ENCODE measurements at places on chromosomes 11 and 22.

DNA sequence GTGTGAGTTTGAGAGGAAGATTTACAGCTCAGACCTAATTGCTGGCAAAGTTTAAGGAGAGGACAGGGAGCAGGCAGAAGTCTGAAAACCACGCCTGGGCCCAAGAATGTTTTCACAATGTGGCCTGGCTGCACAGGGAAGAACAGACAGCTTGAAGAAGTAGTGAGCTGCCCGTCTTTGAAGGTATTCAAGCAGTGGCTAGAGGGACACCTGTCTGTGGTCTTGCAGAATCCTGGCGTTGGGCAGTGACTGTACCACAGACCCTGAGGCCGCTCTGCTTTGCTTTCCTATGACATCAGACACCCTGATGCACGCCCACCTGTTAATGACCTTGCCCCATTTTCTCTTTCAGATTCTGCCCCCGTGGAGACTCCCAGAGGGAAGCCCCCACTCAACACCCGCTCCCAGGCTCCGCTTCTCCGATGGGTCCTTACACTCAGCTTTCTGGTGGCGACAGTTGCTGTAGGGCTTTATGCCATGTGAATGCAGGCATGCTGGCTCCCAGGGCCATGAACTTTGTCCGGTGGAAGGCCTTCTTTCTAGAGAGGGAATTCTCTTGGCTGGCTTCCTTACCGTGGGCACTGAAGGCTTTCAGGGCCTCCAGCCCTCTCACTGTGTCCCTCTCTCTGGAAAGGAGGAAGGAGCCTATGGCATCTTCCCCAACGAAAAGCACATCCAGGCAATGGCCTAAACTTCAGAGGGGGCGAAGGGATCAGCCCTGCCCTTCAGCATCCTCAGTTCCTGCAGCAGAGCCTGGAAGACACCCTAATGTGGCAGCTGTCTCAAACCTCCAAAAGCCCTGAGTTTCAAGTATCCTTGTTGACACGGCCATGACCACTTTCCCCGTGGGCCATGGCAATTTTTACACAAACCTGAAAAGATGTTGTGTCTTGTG is 6.6 kb upstream of the MCM5 start:
- no peak for DNase-seq

DNA sequence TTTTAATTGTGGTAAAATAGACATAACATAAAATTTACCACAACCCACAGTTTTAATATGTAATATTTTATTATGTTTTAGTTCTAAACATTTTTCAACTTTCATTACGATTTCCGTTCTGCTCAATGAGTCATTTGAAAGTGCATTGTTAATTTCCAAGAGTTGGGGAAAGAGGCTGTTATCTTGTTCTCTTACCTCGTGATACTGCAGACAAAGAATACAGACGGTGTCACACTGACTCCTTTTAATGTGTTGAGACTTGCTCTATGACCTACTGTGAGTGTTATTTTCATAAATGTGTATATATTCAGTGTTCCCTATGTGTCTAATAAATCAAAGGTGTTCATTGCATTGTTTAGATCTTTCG is 10.8 kb upstream of the RAC2 start:
- no peak for DNase-seq

DNA sequence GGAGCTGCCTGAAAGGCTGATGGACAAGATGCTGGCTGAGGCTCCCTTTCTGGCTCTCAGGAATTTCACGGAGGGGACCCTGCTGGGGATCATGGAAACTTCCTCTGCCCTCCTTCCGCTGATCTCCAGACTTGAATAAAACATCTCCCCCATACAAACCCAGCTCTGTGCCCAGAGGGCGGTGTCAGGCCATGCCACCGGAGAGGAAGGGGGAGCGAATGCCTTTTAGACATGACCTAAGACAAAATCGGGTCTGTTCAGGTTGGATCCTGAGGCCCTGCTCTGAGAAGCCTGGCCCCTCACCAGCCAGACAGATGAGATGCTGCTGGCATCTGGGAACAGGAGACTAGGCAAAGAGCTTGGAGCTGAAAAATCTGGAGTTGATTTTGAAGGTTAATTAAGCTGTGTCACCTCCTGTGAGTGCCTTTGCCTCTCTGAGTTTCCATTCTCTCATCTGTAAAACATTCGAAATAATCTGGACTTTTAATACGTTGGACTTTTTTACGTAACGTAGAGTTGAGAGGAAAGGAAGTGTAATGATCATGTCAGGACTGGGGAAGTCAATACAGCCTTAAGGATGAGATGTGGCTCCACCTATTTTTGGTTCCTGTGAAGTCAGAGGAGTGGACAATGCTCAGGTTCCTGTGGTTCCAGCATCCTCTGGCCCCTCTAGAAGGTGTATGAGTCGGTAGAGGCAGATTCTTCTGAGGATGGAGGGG is 163.6 kb downstream of the ST3GAL4 start:
- no peak for DNase-seq

GRCh38 chr11:36280531-36280930 is 8.7 kb downstream of the COMMD9 start:
- DNase-seq: no peak

GRCh38 chr11:99632969-99633368 is 612.2 kb downstream of the CNTN5 start:
- no peak for DNase-seq

GRCh38 chr11:45450189-45450588 is 164.0 kb upstream of the SYT13 start:
- no peak for DNase-seq

DNA sequence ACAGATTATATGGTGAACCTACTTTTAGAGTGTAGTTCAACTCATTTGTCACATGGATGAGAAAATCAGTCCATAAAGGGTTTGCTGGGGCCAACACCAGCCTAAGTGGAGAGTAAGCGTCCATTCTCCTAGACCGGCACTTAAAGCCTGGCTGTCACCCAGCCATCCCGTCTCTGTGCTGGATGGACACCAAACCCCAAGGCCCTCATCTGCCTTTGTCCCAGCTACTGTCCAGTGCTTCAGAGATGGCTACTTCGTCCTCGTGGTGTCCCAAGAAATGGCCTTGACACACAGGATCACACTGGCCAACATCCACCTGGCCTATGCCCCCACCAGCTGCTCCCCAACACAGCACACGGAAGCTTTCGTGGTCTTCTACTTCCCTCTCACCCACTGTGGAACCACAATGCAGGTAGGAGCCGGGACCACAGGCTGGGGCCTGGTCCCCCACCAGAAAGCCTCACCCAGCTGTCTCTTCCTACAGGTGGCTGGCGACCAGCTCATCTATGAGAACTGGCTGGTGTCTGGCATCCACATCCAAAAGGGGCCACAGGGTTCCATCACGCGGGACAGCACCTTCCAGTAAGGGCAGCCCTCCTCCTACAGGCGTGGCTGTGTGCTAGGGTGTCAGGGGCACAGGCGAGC is 3.5 kb downstream of the ZP1 start:
- no peak for DNase-seq

DNA sequence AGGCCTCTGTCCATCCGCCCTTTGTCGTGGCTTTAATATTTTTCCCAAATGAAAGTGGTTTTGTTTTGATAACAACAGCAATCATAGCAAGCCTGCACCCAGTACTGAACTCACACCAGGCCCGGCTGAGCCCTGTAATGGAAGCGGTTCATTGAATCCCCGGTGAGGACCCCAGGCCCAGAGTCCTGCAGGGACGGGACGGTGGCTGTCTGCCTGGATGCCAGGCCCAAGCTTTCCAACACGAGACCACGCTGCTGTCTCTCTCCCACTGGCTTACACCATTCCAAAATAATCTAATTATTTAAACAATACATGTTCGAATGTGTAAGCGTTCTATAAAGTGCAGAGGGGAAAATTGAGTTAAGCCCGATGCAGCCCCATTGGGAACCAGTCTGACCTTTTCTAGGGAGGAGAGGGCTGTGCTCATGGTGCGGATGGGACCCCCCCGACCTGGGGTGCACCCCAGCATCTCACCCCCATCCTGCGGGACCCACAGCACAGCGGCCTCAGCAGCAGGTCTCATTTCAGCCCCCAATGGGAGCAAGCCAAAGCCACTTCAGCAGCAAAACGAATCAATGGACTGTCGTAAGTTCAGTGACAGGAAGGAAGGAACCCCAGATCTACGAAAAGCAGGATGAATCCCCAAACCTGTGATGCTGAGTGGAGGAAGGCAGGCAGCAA is 1046.9 kb downstream of the BRD1 start:
- no peak for DNase-seq

DNA sequence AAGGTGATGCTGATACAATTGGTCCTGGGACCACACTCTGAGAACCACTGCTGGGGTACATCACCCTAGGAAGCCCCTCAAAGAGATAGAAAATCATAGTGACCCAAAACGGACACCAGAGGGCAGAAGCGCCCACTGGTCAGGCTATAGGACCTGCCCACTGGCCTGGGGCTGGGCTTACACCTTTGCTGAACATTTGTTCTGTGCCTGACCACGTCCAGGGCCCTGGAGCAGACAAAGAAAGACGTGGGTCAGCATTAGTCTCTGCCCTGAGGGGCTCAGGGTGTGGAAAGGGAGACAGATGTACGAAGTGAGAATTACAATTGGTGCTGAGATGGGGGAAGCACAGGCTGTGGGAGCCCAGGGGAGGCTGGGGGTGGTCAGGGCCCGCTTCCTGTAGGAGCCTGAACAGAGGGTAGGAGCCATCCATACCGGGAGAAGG is 14.4 kb upstream of the SERPINH1 start:
- DNase-seq: peak; percentile 59

GRCh38 chr11:43035086-43035485 is 276.7 kb upstream of the API5 start:
- no peak for DNase-seq

DNA sequence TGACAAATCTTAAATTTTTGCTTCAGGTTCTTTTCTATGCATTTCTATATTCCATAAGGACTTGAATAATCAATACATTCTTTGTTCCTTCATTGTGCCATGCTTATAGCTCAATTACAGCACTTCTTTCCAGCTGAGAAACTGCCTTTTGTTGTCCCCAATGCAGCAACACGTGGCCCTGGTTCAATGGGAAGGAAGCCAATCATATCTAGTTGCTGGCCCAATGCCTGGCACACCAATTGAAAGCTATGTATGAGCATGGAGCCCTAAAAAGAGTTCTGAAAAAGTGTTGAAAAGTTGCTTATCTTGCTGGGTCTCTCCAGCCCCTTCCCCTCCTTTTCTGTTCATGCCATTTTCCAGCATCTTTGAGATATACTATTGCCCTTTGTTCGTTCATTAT is 448.0 kb upstream of the FAT3 start:
- no peak for DNase-seq

GRCh38 chr11:32562839-32563599 is 20.6 kb upstream of the EIF3M start:
- no peak for DNase-seq

DNA sequence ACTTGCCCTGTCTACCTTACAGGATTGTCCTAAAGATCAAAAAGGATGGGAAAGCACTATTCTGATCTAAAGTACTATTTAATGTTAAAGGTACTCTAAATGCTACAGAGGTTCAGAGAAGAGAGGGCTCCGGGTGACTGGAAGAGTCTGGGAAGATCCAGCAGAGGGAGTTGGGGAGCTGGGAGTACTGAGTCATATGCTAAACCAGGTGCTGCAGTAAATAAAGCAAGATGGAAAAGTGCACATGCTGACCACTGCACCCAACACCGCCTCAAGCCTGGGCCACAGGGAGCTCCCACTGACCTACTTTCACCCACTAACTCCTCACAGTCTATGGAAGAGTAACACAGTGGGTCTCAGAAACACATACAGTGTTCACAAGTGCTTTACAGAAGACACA is 49.3 kb downstream of the WT1 start:
- DNase-seq: peak; percentile 67

- DNase-seq: peak; percentile 56
These were observed 22.7 kb upstream of the C1QTNF4 start for GRCh38 chr11:47616726-47617416.

GRCh38 chr11:9817191-9817590 is 153.3 kb downstream of the SWAP70 start:
- no peak for DNase-seq

DNA sequence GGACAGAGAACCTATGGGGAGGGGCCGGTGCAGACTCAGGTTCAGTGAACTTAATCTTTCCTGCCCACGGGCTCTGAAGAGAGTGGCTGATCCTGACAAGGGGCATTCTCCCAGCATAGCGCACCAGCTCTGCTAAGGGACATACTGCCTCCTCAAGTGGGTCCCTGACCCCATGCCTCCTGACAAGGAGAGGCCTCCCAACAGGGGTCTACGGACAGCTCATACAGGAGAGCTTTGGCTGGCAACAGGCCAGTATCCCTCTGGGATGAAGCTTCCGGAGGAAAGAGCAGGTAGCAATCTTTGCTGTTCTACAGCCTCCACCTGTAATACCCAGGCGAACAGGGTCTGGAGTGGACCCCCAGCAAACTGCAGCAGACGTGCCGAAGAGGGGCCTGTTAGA is 394.0 kb downstream of the LRRC4C start:
- DNase-seq: no peak

DNA sequence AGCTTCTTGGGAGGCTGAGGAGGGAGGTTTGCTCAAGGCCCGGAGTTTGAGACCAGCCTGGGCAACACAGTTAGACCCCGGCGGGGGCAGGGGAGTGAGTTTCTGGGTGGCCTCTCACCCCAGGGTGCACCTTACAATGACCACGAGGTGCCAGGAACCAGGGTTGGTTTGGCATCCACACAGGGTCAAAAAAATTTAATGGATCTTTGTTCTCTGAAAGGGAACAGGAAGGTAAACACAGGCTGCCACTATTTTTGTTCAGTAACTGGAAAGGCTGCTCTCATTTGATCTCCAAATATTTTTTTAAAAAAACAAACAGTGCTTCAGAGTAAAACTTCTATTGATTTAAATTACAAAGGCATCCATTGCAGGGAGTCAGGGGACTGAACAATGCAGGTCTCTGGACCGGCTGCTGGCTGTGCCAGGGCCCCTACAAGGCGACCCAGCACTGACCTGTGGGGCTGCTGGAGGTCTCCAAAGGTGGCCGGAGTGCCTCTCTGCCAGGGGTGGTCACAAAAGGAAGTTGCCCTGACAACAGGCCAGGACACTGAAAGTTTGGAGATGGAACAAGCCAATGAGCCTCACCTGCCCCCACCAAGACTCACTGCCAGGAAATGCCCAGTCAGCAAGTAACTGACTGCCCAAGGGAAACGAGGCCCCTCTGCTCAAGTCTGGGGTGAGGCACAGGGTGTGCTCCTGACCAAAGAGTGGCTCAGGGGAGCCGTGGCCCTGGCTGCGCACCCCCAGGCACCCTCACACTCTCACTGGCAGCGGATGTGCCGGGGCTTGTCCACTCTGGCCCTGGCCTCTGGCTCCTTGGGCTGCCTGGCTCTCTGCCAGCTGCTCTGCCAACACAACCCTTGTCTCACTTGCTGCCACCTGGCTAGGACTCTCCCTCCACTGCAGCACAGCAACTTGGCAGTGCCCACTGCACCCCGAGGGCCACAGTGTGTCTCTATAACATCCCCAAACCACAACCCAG is 51.8 kb downstream of the ARFGAP3 start:
- no peak for DNase-seq

- no peak for DNase-seq
These were observed 604.9 kb downstream of the BUD13 start for GRCh38 chr11:116167706-116168458.

Data from H4 (cell line).